Omental fat pad (tissue), 4 donors: ENCODE measurements at places on chromosomes 3 and 15. TPM values are rescaled to one million over a fixed set of nuclear protein-coding genes. Genes with fewer than 3 reads are reported as not detected.

The EXOG gene
- 10.0 TPM for total RNA-seq

- DNase-seq: no peak
Measured at GRCh38 chr3:172305552-172305951, 142.7 kb downstream of the GHSR start.

DNA sequence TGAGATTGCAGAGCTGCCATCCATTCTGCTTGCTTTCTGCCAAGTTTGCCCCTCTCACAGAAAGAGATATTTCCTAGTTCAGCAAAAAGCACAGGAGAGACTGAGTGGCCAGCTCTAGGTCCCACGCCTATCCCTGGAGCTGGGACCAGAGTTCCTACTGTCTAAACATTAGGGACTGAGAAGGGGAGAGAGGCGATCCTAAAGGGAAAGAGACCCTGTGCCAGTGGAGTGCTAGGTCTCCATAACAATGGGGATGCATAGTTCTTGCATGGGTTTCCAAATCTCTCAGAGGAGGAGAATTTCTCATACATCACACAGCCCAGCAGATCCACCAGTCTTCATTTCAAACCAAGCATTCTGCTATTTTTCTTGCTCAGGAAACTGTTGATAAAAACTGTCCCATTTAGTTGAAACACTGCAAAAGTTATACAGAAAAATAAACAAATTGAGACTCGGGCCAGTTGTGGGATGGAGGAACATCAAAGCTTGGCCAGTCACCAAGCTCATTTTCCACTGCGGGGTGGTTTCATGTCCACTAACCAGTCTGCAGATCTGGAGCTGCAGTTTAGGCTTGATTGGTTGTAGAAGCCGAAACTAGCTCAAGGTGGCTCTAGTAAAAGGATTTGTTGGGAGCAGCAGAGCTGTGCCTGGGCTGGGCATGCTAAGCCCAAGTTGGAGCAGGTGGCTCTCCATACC, 62.7 kb downstream of the EEFSEC start:
- DNase-seq: no peak

DNA sequence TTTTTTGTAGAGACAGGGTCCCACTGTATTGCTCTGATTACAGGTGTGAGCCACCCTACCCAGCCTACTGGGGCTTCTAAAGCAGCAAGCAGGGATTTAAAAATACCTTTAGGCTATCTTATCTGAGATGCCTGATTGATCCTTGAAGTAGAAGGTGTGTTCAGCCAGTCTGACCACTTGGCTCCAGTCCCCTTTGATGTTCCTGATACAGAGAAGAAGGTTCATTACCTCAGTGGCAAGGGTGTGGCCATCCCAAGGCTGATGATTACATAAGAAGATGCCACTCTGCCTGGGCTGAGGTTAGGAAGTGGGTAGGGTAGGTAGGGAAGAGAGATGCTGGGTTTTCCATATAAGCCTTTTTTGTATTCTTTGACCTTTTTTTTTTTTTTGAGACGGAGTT, 11.2 kb upstream of the DCAF1 start:
- no peak for DNase-seq

GRCh38 chr3:99012051-99012450, 110.6 kb upstream of the DCBLD2 start:
- DNase-seq: no peak

DNA sequence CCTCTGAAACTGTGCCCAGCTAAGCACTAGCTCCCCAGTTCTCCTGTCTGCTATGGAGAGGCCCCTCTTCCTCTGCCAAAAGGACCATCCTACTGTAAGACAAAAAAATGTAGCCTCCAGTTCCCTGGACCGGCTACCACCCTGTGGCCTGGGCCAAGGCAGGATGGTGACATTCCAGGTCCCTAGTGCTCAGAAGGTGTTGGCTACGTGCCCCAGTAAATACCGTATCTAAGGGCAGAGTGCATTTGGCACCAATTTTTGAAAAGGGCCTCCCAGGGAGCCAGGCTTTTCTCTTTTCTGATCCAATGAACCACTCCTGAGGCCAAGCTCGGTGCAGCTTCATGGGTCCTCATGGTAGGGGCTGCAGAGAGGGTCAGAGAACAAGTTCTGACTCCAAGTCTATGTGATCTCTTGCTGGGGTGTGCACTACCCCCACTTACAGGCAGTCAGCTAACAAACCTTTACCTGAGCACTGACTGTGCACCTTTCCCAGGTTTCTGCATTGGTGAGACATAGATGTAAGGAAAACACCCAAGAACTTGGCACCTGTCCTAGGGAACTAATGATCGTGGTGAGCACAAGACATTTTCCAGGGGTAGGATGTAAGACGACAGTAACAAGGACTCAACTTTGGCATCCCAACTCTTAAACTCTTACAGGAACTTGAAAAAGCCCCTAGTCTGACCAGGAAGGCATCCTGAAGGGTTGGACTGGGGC, 32.6 kb downstream of the TLE3 start:
- no peak for DNase-seq
